ENCODE measurements at places on chromosomes 1 and 21.

GRCh38 chr1:50488876-50489275 is 65.6 kb upstream of the DMRTA2 start:
- no peak for DNase-seq

DNA sequence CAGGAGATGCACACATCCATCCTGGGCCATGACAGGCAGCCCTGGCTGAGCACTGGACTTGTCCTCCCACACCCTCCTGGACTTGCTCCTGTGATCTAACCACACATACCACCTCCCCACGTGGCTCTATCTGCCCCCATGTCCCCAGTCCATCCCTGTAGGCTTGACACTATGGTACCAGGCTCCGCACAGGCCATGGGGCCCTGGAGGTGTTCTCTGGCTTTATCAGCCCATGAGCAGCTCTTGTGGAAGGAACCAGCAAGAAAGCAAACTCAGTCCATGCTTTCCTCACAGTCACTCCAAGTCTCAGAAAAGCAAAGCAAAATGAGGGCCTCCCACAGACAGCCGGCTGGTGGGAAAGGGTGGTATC is 61.6 kb downstream of the CD46 start:
- no peak for DNase-seq

DNA sequence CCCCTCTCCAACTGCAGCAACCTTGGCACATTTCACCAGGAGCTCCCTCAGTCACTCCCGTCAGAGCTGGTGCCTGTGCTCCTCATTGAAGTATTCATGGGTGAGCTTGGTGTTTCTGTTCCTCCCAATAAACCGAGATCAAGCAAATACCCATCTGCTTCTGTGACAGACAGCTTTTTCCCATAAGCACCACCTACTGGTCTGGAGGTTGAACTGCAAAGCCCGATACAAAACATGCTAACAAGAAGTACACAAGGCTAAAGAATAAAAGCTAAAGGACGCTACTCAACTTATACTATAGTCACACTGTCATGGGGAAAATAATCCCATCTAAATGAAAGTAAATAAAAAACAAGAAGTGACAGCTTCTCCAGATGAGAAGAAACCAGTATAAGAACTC is 111.9 kb upstream of the C21orf91 start:
- no peak for DNase-seq

DNA sequence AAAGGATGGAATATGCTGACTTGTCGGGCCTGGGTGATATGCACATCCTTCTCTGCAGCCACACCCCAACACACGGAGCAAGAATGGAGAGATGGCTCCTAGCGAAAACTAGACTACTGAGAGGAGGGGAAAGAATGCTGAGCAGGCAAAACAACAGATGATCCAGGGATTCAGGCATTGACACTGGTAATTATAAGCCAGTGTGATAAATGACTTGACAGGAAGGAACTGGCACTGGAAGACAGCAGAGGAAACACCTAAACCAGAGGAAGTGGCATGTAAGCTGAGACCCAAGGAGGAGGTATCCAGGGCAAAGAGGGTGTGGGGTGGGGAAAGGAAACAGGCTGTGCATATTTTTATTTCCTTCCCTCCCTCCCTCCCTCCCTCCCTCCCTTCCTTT is 31.7 kb upstream of the KHDRBS1 start:
- no peak for DNase-seq

- DNase-seq: no peak
These were observed 8.7 kb downstream of the NPHP4 start for GRCh38 chr1:5983361-5984103.

- DNase-seq: peak; percentile 51
These were observed 361.0 kb downstream of the ADGRL2 start for GRCh38 chr1:82161700-82162141.

GRCh38 chr1:43836267-43836951 is 97.2 kb upstream of the ARTN start:
- no peak for DNase-seq

DNA sequence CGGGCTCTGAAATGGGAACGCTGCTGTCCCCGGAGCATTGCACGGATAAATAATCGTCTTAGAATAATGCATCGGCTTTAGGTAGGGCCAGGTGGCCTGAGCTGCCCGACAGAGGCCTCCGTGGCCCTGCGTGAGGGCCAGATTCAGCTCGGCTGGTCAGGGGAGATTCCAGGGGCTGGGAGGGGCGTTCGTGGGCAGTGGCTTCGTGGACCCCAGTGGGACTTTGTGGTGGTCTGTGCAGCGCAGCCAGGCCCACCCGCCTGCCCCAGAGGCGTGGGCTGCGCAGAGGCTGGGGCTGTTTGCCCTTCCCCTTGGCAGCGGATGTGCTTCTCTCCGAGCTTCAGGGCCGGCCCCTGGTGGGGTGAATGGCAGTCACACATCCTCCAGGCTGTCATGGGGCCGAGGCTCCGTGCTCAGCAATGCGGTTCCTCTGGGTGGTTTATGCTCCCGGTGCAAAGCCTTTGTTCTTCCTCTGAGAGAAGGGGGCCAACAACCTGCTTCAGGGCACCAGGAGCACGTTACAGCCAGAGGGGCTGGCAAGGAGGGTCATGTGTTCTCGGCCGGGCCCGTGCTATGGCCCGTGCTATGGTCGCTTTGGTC is 104.5 kb downstream of the PRDM16 start:
- DNase-seq: no peak

DNA sequence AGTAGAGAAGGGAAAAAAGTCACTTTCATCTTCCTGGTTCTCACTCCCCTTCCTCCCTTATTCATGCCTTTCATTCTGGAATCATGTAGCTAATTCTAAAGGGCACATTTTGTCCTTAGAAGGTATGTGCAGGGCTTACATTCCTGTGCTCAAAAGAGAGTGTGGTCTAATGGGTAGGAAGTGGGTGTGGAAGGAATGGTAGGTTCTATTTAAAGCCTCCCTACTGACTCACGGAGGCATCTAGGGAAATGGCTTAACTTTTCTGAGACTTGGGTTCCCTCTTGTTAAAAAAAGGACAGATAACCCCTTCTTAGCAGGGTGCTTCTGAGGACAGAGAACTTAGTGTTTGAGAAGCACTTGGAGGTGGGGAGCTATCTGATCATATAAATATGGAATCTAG is 249.3 kb upstream of the DUSP10 start:
- no peak for DNase-seq

DNA sequence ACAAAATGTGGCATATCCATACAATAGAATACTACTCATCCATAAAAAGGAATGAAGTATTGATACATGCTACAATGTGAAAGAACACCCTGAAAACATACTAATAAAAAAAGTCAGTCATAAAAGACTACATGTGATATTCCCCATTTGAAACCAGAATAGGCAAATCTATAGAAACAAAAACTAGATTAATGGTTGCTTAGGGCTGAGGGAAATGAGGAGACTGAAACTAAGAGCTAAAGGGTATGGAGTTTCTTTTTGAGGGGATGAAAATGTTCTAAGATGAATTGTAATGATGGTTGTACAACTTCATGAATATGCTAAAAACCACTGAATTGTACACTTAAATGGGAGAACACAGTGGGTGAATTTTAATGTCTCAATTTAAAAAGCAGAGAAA is 50.9 kb downstream of the ACBD6 start:
- DNase-seq: no peak
